Kidney glomerular epithelial cell (primary cell): ENCODE measurements at places on chromosomes 4 and X.
A peak's percentile ranks its signal among the peaks of the same experiment; 100 is the strongest.

- no peak for DNase-seq
Measured at GRCh38 chr4:84897516-84897915, 69.0 kb downstream of the WDFY3 start.

GRCh38 chr4:58502839-58503238 is 1392.7 kb upstream of the IGFBP7 start:
- peak; percentile 4 for DNase-seq

GRCh38 chrX:37047776-37048175 is 39.6 kb downstream of the FAM47C start:
- DNase-seq = no peak

DNA sequence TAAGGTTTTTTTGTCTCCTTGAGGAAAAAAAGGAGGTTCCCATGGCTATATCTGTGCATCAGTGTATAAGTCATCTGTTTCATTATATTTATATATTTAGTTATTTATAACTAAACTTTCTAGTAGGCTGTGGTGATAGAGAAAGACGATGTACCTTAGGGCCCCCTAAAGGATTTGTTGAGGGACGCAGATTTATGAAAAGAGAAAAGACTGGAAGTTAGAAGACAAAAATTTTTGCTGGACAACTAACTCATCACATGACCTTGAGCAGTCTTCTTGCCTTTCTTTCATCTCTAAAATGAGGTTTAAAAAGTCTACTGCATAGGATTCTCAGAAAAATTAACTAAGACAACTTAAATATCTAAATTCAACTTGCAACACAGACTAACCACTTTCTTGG is 6.1 kb downstream of the GASK1B start:
- no peak for DNase-seq

DNA sequence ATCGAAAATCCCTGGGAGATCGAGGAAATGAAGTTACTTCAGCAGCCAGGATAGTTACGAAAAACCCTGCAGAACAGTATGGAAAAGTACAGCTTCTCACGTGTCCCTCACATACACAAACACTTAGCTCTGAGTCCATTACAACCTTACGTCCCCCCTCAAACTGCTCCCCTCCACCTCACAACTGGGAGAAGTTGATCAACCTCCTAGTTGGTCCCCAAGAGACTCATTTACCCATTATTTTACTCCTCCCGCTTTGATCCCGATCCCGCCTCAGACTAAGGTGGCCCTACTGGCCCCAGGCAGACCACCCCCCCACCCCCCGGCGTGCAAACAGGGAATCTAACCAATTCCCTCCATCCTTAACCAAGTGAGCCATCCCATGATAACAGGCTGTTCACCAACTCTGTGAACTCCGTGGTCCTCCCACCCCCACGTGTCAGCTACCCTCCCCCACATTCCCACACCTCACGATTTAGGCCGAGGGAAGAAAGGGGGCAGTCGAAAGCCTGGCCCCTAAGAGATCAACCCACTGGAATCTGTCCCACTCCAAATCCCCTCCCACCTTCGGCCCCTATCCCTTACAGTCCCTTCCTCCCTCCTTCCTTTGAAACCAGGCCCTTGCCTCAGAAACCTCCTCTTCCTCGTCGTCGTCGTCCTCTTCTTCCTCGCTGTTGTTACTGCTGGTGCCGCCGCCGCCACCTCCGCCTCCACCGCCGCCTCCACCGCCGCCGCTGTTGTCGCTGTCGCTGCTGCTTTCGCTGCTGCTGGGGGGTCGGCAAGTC is 755 bp downstream of the ANKRD17 start:
- DNase-seq = peak; percentile 53

- DNase-seq = no peak
Measured at GRCh38 chr4:3287271-3287971, 5.4 kb upstream of the RGS12 start.

DNA sequence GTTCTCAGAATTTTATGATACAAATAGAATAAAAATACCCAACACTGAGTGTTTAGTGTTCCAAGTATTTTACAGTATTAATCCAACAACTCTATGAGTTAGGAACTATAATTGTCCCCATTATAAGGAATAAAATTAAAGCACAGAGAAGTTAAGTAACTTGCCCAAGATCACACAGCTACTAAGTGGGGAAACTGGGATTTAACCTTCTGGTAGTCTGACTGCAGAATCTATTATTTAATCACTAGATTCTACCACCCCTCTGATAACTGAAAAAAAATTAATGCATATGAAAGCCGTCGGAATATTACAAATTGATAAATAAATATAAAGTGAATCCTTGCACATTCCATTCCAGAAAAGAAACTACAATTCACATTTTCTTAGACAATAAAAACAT is 5.7 kb upstream of the NKX6-1 start:
- DNase-seq = no peak

DNA sequence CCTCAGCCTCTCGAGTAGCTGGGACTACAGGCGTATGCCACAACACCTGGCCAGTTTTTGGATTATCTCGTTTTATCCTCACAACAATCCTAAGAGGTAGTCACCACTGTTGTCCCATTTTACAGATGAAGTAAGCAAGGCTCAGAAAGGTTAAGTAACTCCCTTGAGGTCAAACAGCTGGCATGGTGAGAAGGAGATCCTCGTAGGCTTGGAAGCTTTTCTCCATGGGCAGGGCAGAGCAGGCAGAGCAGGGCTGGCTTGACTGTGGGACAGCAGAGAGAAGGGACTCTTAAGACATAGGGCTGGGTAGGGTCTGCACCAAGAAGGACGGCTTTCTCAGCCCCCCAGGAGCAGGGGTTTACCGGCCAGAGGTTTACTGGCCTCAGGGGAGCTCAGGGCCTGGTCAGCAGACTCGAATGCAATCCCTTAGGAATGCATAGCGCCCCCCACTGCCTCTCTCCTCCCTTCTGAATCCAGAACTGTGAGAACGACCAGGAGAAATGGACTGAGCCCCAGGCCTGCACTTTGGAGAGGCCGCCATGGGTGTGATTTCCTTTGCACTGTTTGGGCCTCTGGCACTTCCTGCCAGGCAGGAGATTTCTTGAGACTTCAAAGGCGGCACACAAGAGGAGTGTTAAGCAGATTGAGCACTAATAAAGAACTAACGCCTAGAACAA is 14.0 kb upstream of the CDKN2AIP start:
- no peak for DNase-seq

DNA sequence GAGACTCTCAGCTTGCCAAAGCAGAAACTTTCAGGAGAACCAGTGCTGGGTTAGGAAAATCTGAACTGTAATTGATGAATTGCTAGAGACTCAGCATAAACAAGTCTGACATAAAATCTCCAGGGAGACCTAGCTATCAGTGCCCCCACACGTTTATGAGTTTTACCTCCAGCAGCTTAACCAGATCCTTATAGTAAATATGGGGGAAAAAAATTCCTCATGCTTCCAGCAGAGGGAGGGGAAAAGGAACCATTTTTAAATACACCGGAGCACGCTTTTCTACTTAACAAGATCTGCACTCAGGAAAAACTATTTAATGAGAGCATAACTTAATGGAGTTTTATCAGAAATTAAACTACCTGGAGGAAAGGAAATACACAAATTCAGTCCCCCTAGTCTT is 1040.7 kb upstream of the INTU start:
- peak; percentile 3 for DNase-seq

DNA sequence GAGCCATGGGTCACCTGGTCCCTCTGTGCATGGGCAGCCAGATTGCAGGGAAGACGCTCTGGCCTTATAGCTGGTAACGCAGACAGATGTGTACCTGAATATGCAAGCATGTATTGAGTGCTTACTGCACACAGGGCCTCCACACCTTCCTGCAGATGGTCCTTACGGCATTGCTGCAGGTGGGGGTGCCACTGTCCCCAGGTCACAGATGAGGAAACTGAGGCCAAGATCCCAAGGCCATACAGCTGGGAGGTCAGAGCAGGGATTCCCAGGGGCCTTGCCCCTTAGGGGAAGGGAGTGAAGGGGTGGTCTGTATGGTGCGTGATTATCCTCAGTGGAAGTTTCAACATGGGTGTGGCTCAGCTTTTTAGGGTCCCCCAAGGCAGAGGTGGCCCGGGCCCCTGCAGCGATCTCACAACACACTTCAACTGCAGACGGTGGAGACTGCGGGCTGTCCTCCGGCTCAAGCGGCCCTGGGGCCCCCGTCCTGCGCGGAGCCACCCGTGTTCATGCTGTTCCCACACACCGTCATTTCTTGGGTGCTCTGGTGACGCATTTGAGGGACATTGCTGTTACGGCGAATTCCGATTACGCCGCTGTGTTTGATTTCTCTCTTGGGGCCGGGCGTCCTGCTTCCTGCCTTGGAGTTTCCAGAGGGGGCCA is 8.1 kb downstream of the DOK7 start:
- no peak for DNase-seq

- no peak for DNase-seq
Measured at GRCh38 chr4:1991596-1992434, 17.0 kb downstream of the NELFA start.

DNA sequence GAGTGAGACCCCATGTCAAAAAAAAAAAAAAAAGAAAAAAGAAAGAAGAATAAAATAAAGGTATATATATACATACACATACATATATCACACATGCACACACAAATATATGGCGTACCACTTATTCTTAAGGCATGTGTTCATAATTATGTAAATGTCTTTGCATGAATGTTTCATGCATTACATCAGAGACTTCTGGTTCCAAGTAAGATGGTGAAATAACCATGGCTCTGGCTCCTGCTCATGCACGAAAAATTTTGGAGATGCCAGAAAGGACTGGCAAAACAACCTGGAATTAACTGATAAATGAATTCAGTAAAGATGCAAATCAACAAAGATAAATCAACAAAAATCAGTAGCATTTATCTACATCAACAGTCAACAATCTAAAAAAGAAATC is 19.7 kb upstream of the FHIP1A start:
- DNase-seq = no peak

GRCh38 chr4:67558493-67558892 is at the start of gene STAP1:
Gene STAP1 (plus strand): TSS chr4:67558727. CDS start chr4:67558810, 83 bp downstream.
- no peak for DNase-seq

DNA sequence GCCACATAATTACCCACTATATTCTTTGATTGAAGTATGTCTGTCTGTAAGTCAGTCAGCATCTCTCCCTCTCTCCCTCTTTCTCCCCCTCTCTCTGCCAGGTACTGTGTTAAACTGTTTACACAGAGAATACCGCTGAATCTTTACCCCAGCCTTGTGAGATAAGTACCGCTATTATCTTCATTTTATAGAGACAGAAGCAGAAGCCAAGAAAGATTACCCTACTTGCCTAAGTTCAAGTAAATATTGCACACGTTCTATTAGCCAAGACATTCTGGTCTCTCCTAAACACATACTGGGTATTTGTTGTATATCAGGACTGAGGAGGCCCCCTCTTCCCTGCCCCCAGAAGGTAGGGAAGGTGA is 695 bp upstream of the GPR101 start:
- DNase-seq = no peak

DNA sequence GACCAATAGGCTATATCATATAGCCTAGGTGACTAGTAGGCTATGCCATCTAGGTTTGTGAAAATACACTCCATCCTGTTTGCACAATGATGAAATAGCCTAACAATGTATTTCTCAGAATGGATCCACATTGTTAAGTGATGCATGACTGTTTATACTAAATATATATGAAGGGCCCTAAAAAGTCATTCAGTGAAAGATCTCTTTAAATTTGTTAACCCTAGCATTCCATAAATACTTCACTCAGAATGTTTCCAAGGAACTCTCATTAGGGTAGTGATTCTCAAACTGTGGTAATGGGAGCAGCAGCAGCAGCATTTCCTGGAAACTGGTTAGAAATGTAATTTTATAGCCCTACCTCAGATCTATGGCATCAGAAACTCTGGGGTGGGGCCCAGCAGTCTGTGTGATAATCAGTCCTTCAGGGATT is 74.9 kb downstream of the PRRG1 start:
- no peak for DNase-seq

DNA sequence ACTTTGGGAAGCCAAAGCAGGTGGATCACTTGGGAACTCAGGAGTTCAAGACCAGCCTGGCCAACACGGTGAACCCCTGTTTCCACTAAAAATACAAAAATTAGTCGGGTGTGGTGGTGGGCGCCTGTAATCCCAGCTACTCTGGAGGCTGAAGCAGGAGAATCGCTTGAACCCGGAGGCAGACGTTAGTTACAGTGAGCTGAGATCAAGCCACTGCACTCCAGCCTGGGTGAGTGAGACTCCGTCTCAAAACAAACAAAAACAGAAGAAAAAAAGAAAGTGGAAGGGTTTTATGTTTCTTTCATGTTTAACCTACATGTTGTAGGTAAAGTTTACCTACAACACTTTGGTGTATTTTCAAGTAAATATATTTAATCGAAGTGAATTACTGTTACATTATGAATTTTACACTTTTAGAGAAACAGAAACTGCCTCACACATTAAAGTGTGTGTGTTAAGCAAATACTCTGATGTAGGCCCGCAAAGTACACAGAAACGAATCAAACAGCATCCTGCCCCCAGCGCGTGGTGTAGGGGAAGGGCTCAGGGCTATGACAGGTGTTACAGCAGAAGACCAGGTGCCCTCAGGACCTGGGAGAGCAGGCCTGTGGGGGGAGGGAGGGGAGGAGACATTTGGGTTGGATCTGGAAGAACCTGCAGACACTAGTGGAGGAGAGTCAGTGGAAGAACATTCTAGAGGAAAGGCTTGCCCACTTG is 39.0 kb downstream of the PTTG2 start:
- DNase-seq = no peak

- no peak for DNase-seq
Measured at GRCh38 chr4:5960252-5960880, 57.9 kb downstream of the C4orf50 start.

DNA sequence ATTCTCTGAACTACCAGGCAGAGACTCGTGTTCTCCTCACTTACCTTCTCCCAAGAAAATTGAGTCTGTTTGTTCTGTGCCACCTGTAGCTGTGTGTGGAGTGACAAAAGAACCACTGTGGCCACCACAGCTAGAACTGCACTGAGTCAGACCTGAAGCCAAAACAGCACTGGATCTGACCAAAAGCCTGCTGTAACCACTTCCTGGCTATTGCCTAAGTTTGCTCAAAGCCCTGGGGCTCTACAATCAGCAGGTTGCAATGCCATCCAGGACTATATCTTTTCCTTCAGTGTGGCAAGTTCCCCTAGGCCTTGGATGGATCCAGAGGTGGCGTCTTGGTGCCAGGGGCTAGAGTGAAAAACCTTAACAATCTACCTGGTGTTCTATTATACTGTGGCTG is 449.1 kb downstream of the FAM133A start:
- DNase-seq = no peak

GRCh38 chr4:41853973-41854372 is 81.3 kb upstream of the TMEM33 start:
- DNase-seq = no peak

GRCh38 chr4:28555866-28556265 is 1695.2 kb downstream of the STIM2 start:
- no peak for DNase-seq

GRCh38 chr4:167274351-167274750 is 40.1 kb upstream of the SPOCK3 start:
- DNase-seq = no peak

- no peak for DNase-seq
Measured at GRCh38 chr4:57109411-57109846, 756 bp downstream of the IGFBP7 start.

DNA sequence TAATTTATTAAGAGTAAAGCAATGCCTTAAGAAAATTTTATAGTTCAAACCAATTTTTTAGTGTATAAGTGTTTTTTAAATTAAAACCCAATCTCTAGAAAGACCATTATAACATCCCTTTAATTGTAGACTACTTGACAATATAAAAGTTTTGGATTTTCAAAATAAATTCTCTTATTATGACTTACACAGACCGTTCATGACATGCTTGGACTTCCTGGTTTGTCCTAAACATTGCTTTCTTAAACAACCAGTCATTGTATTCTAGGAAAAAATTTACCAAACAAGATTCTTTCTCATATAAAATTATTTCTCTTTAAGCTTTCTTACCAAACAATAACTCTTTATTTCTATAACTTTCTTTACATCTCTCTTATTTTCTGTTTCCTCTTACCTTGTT is 49.0 kb upstream of the CXorf51A start:
- no peak for DNase-seq
